Effector memory CD8-positive, alpha-beta T cell (primary cell): ENCODE measurements at places on chromosomes 12 and 14.

DNA sequence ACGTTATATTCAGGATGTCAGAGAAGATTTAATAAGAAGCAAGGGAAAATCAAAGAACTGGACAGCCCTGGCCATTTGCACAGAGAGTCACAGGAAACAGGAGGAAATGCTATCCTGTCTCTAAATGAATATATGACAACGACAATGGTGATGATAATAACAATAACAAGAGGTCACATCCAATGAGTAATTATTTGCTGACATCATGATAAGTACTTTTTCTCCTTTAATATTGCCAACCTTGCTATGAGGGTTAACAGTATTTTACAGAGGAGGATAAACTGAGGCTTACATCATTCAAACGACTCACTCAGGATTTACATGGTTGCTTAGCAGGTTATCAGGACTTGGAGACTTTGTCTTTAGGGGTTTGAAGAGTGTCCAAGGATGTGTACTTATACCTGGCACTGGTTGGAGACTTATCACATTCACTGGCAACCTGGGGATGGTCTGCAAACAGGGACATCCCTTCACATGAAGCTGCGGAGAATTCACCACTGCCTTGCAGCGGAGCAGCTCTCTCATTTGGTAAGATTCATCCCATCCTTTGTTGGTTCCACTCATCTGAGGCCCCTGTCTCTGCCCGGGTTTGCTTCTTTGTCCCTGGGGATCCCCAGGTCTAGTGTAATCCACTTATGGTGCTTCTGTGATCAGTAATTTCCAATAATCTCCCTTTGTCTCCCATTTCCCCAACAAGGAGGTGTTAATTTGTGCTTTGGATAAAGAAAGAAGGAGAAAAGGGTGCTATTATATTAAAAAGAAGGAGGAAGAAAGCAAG, 637.8 kb downstream of the BCL11B start:
- DNase-seq = no peak

DNA sequence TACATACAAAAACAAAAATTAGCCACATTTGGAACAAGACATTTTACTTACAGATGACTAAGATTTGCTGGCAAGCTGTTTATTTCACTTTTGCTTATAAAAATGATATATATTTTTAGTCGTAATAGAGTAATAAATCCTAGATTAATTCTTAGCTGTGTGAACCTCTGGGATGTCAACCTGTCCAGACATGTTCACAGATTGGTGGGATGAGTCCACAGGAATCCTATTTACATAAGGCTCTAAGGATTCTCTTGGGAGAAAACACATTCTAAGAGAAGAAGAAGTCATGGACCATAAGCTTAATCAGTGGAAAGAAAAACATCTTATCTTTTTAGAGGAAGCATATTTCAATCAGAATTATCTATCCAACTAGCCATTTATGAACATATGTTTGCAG, 797.4 kb downstream of the C12orf50 start:
- no peak for DNase-seq

- DNase-seq = no peak
Observed at GRCh38 chr12:101829639-101830366, 956 bp downstream of the GNPTAB start.

DNA sequence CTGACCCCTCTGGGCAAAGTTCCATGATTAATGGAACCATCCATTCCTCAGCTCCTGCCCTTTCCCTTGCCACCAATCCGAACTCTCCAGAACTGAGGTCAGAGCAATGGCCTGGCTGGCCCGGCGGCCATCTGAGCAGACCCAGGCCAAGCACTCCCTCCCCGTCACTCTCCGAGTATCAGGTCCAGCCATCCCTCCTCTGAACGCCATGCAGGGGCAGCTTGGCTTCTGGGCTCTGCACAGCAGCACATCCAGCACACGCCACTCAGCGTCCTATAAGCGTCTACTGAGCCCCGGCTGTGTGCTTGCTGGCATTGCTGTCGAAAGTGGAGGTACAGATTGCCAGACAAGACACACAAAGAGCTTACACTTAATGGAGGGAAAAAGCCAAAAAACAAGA, 34.3 kb upstream of the VWF start:
- DNase-seq = no peak

DNA sequence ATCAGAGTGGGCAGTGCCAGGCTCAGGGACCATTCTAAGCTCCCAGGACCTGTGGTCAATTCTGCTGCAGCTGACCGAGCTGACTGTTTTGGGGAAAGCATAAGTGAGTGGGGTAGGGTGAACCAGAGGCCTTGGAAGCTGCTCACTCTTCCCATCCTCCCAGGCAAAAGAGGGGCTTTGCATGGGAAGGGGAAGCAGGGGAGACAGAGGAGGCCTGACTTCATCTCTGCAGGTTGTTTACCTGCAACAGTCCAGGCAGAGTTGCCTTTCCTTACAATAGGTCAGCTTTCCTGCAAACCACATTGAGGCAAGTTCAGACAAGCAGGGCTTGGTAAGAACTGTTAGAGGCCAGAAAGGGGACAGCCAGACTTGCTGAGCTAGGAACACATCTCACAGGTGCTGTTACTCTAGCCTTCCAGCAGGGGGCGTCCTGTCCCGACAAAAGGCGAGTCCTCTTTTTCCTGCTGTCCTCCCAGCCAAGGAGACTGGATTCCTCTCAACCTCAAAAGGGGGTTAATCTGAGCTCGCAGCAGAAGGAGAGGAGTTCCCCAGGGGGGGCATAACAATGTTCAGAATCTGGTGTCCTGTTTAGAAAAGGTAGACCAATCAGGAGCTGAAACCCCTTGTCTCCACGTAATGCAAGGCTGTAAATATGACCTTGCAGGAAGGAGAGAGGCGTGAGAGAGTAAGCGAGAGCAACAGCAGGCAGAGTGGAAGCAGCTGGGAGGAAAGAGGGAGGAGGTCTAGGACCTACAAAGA, 4.3 kb upstream of the DHRS2 start:
- peak; percentile 71 for DNase-seq

- DNase-seq = no peak
Observed at GRCh38 chr14:75926431-75927115, 55.2 kb downstream of the TGFB3 start.

- DNase-seq = no peak
Observed at GRCh38 chr12:116384691-116385485, 107.4 kb upstream of the MED13L start.

DNA sequence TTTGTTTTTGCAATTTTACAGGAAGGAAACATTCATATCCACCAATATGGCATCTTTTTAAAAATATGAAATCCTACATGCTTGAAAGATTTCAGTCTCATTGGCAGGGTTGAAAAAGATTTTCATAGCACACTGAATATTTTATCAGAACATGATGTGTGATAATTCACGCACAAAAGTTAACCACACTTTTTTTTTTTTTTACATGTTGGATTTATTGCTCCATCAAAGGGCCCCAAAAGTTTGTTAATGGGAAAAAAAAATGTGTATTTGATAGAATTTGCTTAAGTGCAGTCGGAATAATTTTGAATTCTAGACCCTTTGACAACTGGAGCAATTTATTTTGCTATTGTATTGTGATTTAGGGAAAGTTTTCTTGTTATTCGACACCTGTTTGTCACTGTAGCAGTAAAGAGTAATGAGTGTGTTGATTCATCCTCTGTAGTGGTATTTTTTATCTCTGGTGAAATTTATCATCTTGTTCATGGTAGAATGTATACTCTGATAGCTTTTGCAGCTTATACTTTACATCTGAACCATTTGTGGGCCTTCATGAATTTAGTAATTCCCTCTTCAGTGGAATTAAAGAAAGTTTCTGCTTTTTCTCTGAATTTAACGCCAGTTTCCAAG, 1.1 kb downstream of the EML1 start:
- no peak for DNase-seq

DNA sequence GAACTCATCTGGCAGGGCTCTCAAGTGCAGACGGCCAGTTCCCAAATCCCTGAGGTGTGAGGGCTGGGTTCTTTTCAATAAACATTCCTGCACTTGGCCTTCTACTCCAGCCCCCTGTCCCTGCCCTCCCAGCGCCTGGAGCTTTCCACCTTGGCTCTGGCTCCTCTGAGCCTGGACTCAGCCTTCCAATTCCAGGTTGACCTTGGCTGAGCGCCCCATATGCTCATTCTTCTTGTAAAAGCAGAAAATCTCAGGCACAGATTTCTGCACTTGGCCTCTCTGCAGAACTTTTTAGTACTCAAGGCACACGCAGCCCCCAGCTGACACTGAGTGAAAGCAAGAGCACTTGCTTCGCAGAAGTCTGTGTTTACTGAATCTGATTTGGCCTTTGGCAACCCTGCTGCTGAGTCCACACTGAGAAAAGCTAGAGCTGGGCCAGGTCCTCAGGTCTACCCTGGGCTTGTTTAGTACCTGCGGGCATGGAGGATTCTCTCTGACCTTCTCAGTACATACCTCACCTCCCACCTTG, 222.7 kb downstream of the MSRB3 start:
- DNase-seq = no peak

- DNase-seq = no peak
Observed at GRCh38 chr14:96554315-96554910, 52.2 kb downstream of the PAPOLA start.

DNA sequence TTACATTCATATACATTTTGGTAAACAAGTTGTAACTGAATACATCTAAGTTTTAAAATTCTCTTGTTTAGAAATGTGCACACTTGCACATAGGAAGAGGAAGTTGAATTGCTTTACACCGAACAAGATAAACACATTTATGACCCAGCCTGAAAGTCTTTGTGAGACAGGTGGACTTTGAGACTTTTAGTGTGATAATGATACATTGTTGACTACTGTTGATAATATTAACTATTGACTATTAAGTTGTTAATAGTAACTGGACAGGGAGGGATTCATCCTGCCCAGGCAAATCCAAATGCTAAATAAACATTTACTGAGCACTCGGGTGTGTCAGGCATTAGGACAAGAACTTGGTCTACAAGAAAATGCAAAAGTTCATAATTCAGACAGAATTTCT, 68.0 kb downstream of the AVPR1A start:
- no peak for DNase-seq

DNA sequence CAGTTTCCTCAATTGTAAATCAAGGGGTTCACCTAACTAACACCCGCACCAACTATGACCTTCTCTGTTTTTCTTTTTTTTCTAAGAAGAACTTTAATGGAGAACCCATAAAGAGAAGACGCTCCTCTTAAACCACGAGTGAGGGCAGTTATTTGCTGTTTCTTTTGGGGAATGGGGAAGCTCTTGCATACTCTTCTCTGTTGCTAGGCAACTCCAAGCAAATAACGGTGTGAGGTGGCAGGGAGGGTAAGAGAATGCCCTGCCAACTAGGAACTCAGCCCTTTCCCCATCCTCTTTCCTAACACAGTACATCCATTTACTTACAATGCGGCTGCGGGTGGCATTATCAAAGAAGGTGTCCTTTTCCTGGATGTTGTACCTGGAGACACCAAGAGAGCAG, 114.9 kb downstream of the ANO2 start:
- no peak for DNase-seq

- no peak for DNase-seq
Observed at GRCh38 chr12:91511795-91512420, 329.3 kb upstream of the DCN start.

DNA sequence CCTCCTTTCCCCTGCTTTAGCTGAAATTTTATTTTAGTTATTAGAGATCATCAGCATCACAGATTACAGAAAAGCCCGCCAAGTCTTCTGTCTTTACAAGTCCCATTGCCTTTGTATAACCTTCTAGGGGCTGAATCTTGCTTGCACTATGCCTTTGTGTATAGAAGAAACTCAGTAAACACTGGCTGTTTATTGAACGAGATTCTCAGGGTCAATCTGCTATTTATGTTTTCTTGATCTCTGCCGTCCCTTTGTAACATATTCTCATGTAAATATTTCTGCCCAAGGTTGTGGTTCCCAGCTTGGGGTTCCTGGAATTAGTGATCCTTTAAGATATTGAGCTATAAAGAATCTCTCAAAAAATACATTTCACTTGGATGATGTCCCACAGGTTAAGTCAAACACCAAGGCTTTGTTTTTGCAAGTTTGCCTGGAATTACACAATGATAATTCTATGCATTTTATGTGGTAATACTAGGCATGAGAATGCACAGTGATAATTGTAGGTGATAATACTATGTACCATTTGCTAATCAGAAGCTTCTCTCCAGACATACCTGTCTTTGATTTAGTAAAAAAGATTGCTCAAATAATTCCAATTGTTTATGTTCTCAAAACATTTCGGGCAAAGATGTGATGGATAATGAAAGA, 40.6 kb upstream of the FGF6 start:
- DNase-seq = no peak

DNA sequence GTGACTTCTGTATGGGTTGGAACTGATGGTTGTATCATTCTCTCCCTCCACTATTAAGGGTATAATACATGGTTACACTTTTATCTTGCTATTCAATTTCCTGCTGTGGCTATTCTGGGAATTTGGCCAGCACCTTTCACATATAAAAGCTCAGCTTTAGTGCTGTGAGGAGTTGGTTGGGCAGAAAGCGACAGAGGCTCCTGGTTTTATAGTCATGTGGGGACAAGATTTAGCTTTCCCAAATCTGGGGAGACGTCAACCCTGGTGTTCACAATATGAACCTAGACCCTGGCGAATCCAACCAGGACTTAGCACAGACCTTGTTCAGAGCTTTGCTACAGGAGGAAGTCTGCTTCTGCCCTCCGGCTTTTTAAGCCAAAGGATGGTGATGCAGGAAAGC, 36.5 kb downstream of the FOS start:
- DNase-seq = no peak

GRCh38 chr14:77026166-77026929, 2.2 kb downstream of the IRF2BPL start:
- no peak for DNase-seq

- peak; percentile 10 for DNase-seq
Observed at GRCh38 chr12:10849425-10849878, at the start of gene PRR4. PRR4 (minus strand) TSS chr12:10849475; CDS start chr12:10849437, 38 bp downstream.

GRCh38 chr14:105011312-105011990, 9.4 kb downstream of the CDCA4 start:
- no peak for DNase-seq

DNA sequence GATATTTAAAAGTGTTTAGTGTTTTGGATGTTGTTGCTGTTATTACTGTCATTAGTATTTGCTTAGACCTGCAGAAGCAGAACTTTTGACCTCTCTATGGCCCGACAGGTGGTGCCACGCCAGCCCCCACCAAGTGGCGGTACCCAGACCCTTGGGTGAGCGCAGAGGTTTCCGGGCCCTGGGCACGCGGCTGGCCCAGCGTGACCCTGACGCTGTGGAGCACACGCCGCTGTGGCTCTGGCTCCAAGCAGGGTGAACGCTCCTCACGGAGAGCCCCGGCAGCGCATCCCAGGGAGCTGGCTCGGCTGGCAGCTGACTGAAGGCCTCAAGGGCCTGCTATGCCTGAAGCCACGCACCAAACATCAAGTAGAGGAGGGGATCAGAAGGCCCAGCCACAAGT, 22.6 kb downstream of the SLC25A47 start:
- no peak for DNase-seq

DNA sequence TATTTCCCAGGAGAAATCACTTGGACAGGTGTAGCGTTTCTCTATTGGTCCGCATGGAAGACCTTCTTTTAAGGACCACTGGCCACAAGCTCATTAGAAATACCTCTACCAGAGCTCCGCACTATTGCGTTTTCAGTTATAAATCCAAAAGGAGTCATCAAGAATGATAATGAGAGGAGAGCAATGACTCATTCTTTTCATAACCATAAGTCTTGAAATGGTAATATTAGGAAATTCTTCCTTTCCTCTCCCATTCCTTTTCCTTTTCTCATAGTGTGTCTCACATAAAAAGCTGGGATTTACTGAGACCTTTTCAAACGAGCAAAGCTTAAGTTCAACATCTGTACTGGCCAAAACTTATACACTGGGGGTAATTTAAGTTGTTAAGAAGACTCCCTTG, 215.7 kb downstream of the CPNE8 start:
- no peak for DNase-seq

- DNase-seq = no peak
Observed at GRCh38 chr14:70188659-70189455, at the start of gene SLC8A3. SLC8A3 (minus strand) TSS chr14:70188951; CDS start chr14:70168422, 20,529 bp downstream.
